ENCODE measurements at places on chromosomes 6 and 20.

DNA sequence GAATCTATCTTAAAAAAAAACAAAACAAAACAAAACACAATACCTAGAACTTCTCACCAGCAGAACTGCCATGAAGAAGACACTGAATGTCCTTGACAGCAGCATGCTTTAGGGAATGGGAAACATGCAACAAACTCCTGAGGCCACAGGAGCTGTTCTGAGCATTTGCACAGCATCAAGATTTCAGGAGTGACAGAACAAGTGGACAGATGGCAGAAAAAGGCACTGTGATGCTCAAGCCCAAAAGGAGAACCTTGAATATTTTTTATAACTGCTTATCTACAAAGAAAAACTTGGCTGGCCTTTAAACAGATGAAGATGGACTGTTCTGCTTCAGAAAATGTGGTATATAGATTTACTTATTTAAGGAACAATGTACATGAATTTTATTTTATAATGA lies 158.9 kb downstream of the RALGAPA2 start:
- no peak for DNase-seq

DNA sequence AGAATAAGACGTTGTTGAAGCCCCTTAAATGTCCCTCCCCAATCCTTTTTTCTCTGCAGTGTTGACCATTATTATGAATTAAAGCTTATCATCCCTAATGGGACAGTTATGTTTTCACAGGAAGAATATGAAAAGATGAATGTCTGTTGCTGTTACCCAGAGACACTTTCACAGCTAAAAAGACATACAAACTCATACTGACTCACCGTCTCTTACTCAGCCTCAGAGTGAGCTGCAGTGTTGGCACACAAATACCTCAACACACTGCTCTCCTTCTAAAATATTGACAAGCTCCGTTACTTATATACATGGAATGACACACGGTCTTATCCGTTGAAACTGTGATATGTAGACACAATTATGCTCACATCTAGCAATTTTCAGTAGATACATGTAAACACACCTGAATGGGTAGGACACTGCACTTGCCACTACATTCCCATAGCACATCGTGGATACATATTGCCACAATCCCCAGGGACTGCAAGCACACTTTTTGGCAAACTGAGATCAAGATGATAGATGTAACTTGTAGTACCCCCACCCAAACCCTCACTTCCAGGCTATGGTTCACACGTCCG lies 9.6 kb upstream of the SAPCD1 start:
- no peak for DNase-seq

DNA sequence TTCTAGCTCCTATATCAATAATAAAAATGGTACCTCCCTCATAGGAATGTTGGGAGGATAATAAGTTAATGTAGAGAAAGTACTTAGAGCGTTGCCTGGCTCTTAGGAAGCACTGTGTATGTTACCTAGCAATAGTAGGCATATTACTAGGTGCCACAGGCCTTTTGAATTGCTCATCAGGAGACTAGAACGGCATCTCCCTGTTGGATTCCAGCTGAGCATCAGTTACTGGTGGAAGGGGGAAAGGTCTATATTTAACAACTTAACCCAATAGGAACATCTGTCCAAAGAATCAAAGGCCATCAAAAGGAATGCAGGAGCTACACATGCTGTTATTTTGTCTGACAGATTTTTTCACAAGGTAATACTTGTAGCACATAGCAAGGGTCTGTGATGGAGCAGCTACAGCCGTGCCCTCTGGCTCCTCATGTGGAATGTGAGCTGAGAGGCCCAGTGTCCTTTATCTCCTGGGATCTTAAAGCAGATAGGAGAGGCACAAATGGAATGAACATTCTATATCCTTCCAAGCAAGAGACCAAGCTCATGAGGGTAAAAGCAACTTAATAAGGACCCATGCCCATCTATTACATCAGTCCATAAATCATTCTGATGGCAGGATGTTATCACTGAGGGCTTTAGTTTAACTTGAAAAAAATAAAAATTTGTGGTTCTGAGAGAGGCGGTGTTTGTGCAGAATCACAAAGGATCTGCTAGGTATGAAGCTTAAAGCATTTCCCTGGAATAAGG lies 184.9 kb upstream of the LAMP5 start:
- no peak for DNase-seq

DNA sequence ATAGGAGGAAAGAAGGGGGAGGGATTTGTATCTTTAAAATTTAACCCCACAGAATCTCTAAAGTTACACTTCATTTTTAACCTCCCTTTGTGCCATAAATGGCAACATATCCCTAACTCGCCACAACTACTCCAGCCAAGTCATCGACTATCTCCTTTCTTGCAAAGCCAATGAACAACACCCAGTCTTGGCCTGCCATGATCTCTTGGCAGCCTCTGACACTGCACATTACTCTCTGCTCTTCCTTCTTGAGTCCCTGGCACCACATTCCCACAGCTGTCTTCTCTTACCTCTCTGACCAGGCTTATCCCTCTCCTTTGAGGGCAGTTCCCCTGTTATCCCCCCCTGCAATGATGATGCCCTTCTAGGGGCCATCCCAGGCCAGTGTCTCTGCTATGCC lies 42.5 kb downstream of the MBOAT1 start:
- DNase-seq, result no peak

DNA sequence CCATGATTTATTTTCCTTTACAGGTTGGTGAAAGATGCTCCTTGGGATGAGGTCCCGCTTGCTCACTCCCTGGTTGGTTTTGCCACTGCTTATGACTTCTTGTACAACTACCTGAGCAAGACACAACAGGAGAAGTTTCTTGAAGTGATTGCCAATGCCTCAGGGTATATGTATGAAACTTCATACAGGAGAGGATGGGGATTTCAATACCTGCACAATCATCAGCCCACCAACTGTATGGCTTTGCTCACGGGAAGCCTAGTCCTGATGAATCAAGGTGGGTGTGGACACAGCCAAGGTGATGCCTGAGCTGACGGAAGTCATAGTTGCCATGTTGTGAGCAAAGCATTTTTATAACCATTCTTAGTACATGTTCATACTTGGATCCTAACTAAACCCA lies 34.6 kb upstream of the CALHM6 start:
- DNase-seq, result no peak

- no peak for DNase-seq
Measured at GRCh38 chr6:37987559-37987958, 168.0 kb downstream of the ZFAND3 start.

DNA sequence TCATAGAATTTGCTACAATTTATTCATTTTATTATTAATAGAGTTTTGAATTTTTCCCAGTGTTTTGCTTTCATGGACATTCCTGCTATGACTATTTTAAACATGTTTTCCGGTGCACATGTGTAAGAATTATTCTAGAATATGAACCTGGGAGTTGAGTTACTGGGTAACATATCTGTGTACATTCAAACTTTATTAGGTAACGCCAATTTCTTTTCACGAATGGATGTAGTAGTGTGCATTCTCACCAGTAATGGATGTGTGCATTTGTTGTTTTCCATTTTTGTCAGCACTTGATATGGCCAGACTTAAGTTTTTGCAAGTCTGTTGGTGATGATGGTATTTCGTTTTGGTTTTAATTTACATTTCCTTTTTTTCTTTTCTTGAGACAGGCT lies 118.8 kb downstream of the CDKAL1 start:
- no peak for DNase-seq

GRCh38 chr20:47577314-47577713 lies 75.6 kb downstream of the NCOA3 start:
- DNase-seq, result no peak

DNA sequence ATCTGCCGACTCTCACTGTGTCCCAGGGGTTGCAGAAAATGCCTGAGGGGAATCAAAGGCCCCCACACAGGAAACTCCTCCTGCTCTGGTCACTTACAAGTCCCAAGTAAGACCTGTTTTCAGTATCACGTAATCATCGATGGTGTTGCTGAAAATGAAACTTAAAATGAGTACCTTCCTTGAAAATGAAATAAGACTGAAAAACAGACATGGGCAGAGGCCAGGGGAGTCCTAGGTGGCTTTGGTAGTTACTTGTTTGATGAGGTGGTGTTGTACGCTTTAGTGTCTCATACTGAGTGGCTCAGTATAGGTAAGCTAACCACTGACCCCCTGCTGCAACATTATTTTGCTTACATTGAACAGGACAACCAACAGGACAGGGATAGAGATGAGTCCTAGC lies 43.0 kb upstream of the SYNCRIP start:
- DNase-seq, result no peak

- no peak for DNase-seq
Measured at GRCh38 chr6:56734335-56734734, 91.6 kb upstream of the DST start.

- no peak for DNase-seq
Measured at GRCh38 chr20:63900413-63900812, 5.5 kb downstream of the DNAJC5 start.

- DNase-seq, result no peak
Measured at GRCh38 chr6:169848946-169849345, 97.5 kb downstream of the ERMARD start.

DNA sequence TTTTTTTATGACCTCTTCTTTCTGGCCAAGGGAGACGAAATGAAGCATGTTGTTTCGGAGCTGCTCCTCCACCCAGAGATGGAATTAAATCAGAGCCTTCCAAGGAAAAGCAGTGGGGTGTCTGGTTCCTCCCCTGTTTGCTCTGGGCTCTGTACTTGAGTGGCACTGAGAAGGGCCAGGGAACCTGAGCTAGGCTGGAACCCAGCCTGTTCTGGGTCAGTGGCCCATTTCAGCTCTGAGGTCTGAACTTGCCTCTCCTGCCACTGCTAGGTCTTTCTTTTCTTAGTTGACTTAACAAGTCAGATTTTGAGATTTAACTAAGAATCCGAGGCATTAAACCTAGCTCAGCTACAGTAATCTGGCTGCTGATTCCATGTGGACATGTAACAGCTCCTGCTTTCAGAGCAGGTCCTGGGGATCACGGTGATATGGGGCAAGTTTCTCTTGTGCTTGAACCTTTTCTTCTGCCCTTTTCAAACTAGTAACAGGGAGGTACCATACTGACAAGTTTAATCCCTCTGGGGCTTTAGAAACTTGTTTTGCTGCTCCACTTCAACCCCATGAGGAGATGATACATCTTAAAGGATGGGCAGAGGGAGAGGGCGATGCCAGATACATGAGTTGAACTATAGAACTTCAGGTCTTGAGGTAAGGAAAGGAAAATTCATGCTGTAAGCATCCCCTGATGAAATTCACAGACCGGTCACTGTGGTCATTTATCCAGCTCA lies 101.1 kb downstream of the SLC24A3 start:
- DNase-seq, result no peak

GRCh38 chr6:40077315-40077714 lies 143.1 kb upstream of the MOCS1 start:
- no peak for DNase-seq

GRCh38 chr6:4420160-4420865 lies 284.9 kb upstream of the ECI2 start:
- no peak for DNase-seq

- no peak for DNase-seq
Measured at GRCh38 chr6:38713812-38714211, 1.3 kb upstream of the DNAH8 start.

GRCh38 chr6:25307805-25308494 lies 28.8 kb downstream of the CARMIL1 start:
- no peak for DNase-seq

- no peak for DNase-seq
Measured at GRCh38 chr20:54294094-54294493, 86.2 kb downstream of the PFDN4 start.

DNA sequence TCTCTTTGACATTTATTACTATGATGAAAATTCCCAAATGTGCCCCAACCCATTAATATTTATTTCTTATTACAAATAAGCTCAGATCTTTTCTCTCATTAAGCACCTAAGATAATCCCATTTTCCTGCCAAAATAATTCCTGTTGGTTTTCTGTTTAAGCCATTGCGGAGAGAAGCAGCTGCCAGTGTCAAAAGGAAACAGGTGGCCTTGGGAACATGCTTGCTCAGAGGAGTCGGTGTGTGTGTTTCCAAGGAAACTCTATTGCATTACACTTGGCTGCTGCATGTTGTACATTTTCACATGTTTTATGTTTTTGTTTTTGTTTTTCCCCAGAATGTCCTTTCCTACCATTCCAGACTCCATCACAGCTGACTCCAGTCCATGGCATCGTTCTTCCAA lies 56.4 kb downstream of the CD24 start:
- DNase-seq, result no peak

- DNase-seq, result no peak
Measured at GRCh38 chr6:6006428-6007365, at the start of gene NRN1. Gene NRN1 (minus strand): TSS chr6:6006925. CDS start chr6:6006749, 176 bp downstream.

GRCh38 chr6:168943231-168943905 lies 310.3 kb downstream of the THBS2 start:
- DNase-seq, result no peak

DNA sequence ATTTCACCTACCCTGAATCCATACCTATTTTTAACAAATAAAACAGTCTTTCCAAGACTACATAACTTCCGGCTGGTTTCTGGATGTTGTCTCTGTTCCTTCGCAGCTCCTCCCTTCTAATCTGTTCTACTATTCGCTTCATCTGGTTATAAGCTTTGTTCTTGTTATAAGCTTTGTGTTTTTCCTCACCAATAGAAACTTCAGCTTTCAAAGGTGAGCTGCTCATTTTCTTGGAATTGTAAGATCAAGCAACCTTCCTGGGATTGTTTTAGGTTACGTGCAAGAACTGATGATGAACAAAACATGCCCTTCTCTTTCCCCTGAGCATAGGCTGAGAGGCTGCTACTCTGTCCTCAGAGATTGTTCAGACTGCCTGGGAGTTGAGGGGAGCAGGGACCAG lies 2.1 kb downstream of the GFOD1 start:
- no peak for DNase-seq

DNA sequence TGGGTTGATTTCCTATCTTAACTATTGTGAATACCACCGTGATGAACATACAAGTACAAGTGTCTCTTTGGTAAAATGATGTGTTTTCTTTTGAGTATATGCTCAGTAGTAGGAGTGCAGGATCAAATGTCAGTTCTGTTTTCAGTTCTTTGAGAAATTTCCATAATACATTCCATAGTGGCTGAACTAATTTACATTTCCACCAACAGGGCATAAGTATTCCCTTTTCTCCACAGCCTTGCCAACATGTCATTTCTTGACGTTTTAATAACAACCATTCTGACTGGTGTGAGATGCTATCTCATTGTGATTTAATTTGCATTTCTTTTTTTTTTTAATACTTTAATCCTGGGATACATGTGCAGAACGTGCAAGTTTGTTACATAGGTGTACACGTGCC lies 268.8 kb downstream of the CENPW start:
- DNase-seq, result no peak

- no peak for DNase-seq
Measured at GRCh38 chr6:125124049-125124669, 29.4 kb upstream of the TPD52L1 start.

- DNase-seq, result no peak
Measured at GRCh38 chr20:48962976-48963771, 41.7 kb downstream of the ARFGEF2 start.

- peak; percentile 22 for DNase-seq
Measured at GRCh38 chr6:93454533-93454932, 35.2 kb upstream of the EPHA7 start.

GRCh38 chr6:52650941-52651340 lies 20.0 kb upstream of the TMEM14A start:
- no peak for DNase-seq

All from iPS-NIHi11 (cell line).